Keratinocyte (primary cell): ENCODE measurements at places on chromosomes 4 and X.

- no peak for DNase-seq
Measured at GRCh38 chrX:125295337-125295736, 24.3 kb upstream of the TEX13C start.

DNA sequence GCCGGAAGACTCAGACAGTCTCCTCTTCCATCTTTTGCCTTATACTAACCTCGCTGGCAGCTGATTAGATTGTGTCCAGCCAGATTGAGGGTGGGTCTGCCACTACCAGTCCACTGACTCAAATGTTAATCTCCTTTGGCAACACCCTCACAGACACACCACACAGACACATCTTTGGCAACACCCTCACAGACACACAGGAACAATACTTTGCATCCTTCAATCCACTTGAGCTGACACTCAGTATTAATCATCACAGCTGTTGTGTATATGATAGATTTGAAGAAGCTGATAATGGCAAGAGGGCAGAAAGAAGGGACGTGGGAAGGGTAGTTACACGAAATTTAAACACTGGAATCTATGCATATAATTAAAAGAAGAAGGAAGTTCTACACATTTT lies 139.5 kb downstream of the ANKRD50 start:
- DNase-seq, result no peak

DNA sequence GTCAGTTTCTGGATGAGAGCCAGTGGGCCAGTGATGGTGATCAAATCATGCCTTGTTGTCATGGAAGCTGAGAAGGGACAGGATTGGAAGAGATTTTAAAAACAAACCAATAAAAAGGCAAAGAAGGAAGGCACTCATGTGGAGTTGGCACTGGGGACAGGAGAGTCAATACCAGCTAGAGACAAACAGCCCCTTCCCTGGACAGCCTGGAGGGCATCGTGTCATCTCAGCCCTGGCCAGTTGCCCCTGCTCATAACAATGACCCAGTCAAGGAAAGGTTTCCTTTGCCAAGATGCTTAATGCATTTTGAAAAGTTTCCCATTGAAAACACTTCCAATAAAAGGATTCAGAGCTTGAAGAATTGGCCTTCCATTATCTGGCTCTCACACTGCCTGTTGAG lies 55.5 kb downstream of the SCML1 start:
- no peak for DNase-seq

GRCh38 chrX:96710031-96710430 lies 25.4 kb downstream of the DIAPH2 start:
- no peak for DNase-seq

DNA sequence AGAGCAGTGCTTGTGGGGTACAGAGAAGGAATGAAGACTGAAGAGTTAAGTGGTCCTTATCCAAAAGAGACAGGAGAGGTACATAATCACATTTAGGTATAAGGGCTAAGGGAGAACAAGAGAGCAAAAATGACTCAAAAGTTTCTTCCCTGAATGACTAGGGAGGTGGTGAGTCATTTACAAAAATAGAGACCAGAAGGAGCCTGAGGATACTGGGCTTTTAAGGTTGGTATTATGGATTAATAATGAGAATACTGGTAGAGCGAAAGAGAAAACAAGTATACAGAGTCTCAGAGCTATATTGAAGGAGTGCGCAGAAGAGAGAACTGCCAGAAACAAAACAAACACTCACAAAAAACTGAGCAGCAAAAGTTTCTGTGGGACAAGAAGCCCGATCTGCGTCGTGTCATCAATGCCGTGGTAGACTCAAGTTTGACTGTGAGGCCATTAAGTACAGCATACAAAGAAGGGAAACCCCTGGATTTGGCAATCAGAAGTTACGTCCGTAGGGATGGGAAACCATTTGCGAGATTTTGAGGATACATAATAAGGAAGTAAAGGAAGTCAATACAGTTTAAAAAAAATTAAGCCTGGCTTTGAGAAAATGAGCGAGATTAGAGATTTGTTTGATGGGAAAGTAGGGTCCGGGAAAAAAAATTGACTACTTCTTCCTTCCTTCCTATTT lies 129.1 kb upstream of the STIM2 start:
- DNase-seq, result no peak

DNA sequence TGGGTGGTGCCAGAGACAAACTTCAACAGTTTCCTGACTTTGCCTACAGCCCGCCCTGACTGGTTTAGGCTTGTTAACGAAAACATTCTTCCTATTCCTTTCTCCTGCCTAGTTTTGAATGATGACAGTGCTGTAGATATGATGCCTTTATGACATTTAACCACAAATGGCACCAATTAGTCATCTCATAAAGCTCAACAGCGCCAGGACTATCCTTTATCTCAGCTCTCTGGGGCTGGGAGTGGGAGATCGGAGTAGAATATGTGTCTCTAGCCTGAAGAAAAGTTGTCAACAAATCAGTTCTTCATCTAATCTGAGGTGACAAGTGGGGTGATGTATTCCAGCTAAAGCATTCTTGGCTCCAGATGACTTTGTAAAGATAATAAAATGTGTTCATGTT lies 64.6 kb upstream of the SH3RF1 start:
- DNase-seq, result no peak

DNA sequence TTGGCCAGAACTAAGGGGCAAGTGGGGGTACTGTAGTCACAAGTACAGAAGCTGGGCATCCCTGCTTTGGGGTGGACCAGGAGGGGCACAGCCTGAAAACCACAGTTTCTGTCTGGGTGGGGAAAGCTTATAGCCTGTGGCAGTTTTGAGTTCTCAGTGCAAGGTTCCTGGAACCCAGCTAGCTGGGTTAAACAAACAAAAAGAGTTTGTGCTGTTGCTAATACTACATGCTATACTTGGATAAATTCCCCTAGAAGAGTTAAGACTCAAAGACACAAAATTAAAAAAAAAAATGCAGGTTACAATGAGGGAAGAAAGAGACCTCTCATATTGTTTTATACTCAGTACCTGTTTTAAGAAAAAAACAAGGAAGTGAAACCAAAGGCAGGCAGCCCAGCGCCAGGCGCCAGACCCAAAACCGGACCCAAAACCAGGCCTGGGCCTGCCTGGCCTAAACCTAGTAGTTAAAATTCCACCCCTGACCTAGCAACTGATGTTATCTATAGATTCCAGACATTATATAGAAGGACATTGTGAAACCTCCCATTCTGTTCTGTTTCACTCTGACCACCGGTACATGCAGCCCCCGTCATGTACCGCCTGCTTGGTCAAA lies 50.8 kb downstream of the SLC2A9 start:
- DNase-seq, result no peak

GRCh38 chr4:108360754-108361445 lies 192.2 kb upstream of the LEF1 start:
- DNase-seq, result no peak

GRCh38 chrX:47194194-47194787 lies 662 bp downstream of the UBA1 start:
- no peak for DNase-seq

- DNase-seq, result no peak
Measured at GRCh38 chr4:114062499-114062898, 83.1 kb upstream of the ARSJ start.

GRCh38 chrX:66233209-66233608 lies 69.2 kb downstream of the HEPH start:
- DNase-seq, result no peak

GRCh38 chr4:177232473-177232872 lies 77.2 kb upstream of the NEIL3 start:
- no peak for DNase-seq

- DNase-seq, result no peak
Measured at GRCh38 chr4:143358923-143359643, 22.4 kb downstream of the GAB1 start.

GRCh38 chr4:147056940-147057610 lies 111.4 kb upstream of the TTC29 start:
- no peak for DNase-seq

GRCh38 chr4:99815597-99816011 lies 1.0 kb upstream of the DAPP1 start:
- DNase-seq, result peak; percentile 99

- no peak for DNase-seq
Measured at GRCh38 chr4:8353912-8354453, 84.4 kb downstream of the HTRA3 start.

DNA sequence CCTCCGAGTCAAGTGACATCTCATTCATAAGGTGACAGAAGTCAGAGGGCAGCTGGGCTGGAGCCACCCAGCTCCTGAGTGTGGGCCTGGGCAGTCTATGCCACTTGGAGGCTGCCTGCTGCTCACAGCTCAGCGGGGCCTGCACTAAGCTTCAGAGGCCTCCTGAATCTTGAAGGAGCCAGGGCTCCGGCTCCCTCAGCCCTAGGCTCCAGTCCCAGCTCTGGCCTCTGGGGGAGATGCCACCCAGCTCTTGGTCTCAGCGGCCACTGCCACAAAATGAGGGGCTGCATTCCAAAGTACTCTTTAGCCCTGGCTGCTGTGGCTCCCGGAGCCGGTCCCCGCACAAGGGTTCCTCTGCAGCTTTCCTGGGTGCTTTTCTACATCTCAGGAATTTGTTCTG lies 32.7 kb upstream of the PSAPL1 start:
- no peak for DNase-seq

DNA sequence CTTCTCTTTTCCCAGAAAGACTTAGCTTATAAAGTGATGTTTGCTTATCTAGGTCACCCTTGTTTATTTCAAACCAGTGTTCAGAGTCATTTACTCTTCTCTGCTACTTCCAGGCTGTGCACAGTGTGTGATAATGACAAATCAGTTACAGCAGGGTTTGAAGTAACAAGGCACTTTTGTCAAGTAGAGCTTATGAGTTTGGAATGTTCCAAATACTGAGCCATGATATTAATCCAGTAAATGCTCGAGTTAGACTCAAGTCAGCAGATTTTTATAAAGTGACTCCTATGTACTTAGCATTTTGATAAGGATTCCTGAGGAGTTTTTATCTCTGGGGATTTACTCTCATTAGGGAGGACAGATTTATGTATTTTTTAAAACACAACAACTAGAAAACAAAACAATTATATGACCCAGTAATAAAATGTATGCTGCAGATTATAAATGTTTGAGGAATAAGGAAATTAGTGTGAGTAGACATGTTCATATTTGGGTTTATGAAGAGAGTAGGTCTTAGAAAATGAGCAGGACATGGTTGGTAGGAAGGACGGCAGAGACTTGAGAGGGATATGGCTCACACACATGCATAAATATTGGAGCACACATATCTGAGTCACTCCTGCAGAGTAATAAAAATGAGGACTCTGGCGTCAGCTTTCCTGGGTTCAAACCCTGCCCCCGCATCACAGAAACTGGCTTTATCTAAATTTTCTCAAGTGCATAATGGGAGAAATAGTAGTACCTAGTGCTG lies 271.2 kb downstream of the FBXO8 start:
- DNase-seq, result no peak

DNA sequence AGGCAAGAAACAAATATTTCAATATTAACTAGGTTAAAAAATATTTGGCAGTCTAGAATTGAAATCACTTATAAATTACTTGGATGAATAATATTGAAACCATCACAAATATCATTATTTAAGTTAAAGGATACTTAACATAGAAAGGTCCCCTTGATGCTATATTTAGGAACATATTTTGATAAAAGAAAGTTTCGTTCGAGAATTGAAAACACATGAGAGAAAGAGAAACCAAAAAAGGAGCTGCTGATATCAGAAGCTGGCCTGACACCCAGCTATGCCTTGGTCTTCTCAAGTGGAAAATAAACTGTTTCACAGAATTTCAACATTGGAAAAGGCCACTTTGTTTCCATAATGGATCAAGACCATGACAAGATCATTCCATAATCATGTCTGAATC lies 762.4 kb downstream of the DMD start:
- no peak for DNase-seq

- no peak for DNase-seq
Measured at GRCh38 chrX:123339221-123339905, 155.3 kb downstream of the GRIA3 start.

GRCh38 chr4:10960389-10960788 lies 275.8 kb upstream of the CLNK start:
- DNase-seq, result no peak

- DNase-seq, result no peak
Measured at GRCh38 chrX:130543603-130544325, 142.0 kb downstream of the RBMX2 start.

GRCh38 chrX:98939456-98939855 lies 1470.6 kb downstream of the PCDH19 start:
- no peak for DNase-seq

DNA sequence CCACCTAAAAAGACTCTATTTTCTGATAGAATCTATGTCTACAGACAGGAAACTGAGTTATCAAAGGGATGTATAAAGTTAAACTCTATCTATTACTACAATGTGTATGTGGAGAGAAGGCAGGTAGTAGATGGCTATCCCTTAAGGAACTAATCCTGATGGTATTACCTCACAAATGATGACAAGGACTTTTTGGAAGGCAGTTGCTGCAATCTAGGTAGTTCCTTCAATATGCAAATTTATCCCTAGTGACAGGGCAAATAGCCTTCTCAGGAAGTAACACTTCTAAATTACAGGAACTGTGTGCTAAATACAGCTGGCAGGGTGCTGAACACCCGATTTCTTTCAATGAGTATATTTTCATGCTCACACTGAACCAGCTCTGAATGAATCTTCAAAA lies 177.4 kb downstream of the COL25A1 start:
- DNase-seq, result no peak

- no peak for DNase-seq
Measured at GRCh38 chrX:121216641-121217374, 169.4 kb downstream of the GLUD2 start.

DNA sequence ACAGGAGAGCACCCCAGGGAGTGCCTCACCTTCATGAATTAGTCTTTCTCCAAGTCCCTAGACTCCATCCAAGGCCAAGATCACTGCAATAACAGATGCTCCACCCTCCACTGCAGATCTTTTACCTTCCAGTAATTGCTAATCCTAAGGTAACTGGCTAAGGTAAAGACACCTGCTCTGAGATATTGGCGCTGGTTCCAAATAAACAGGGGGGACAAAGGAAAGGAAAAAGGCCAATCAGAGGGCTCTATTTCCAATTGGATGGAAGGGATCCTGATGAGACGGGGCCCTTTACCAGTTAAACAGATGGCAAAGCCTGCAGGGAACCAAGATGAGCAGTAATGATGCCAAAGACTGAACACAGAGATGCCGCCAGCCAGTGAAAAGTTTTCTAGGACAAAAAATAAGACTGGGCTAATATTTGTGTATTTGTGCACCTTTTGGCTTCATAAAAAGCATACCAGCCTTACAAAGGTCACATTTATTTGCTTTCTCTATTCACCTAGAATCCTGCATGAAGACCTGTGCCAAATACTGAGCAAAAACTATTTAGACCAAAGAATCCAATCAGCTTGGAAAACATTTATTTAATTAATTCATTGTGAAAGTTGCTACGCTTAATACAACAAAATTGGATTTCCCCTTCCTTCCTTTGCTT lies 148.5 kb downstream of the PPP3CA start:
- DNase-seq, result no peak
